Stimulated activated naive CD8-positive, alpha-beta T cell treated with anti-CD3 and anti-CD28 coated beads, Interleukin-15, Interleukin-2, amounts not matched to agents 100 U/mL and 50 U/mL, for 24 hours (primary cell): ENCODE measurements at places on chromosomes 11 and 22.

GRCh38 chr11:109819410-109819809 is 273.8 kb upstream of the ZC3H12C start:
- no peak for DNase-seq

DNA sequence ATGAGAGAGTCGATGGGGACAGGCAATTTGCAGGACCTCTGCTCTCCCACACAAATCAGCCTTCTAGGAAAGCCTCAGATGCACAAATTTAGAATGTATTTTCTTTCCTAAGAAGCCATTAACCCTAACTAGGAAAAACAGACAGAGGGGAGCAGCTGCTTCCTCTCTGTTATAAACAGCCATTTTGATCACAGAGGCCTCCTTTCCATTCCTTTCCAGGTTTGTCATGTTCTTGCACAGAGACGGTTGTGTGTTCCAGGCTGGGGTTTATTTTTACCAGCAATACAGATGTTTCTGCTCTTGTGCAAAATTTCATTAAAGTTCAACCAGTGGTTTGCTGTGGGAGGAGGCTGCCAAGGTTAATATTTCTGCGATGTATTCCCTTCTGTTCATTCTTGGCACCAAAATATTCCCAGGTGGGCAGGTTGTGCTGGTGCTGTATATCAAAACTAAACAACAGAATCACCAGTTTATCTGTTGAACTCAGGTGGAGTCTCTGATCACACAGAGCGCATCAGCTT is 90.2 kb downstream of the NAV2 start:
- no peak for DNase-seq

DNA sequence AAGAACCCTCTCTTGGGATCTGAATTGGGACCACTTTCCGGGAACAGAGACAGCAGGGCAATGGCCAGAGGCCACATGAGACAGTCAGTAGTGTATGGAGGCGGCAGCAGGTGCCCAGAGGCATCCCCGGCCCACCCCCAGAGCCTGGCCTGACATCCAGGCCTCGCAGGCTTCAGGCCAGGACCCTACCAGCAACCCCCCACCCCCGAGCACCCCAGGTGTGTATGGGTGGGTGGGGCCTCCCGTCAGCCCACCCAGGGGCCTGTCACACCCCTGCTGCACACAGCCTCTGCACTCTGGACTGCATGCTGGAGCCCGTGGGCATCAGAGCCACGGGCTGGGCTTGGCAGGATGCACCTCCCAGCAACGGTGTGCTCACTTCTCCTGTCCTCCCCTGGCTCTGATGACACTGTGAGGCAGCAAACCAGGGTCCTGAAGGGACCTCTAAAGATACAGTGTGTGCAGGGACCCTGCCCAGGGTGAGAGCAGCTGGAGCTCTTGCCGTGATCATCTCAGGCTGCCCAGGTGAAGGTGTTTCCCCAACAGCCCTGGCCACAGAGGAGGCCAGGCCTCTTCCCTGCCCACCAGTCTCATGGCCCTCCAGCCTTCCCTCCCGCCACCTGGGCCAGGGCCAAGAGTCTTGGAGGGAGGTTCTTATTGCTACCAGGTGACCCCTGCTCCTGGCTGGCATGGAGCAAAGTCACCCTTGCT is 88.8 kb upstream of the SEPTIN5 start:
- DNase-seq, result no peak

DNA sequence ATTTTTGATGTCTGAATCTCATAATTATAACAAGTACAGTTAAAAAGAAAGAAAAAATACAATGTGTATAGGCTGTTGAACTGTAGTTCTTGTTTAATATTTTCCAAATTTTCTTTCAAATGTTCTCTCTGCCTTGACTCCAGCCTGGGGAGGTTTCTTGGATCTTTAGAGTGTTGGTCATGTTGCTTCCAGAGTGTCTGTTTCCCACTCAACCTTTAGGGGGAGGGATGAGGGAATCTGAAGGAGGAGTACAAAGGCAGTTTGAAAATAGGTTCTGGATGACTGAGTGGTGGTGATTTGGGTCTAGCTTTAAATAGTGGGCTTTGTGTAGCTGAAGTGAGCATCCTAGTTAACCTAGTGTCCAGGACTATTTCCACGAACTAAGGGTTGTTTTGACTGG is 2.0 kb downstream of the CTNND1 start:
- no peak for DNase-seq

DNA sequence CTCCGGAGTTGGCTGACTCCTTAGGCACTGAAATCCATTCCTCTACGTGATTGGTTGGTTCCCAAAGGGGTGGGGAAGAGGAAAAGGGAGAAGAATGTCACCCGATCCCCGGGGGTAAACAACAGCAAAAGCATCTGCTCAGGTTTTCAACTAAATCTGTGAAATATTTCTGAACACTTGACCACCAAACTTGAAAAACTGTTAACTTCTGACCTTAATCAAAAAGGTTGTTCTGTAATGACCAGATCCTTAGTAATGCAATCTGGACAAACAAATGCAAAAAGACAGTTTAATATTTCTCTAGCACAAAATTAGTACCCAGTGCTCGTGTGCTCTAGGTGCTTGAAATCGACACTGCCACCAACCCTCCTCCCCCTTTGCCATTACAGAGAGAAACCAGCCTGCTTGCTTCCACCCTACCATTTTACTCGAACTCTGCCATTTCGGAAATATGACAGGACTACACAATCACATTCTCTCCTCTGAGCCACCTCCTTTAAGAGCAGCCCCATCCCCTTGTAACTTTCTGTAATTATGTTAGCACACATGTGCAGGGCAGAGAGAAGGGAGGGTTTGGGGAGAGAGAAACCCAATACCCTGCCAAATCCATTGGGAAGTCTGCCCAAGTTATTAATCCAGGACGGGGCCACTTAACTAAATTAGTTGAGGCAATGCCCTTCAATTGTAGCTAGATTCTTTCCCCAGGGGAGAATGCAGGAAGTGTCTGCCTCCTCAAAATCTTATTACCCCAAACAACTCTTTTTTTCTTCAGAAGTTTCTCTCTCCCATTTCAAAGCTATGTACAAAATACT is 113.8 kb downstream of the RBFOX2 start:
- DNase-seq, result no peak

- no peak for DNase-seq
These were observed 546.0 kb downstream of the BRD1 start for GRCh38 chr22:49281467-49282340.

GRCh38 chr11:112631333-112631732 is 329.9 kb upstream of the NCAM1 start:
- no peak for DNase-seq

GRCh38 chr11:115456019-115456418 is 48.2 kb downstream of the CADM1 start:
- no peak for DNase-seq

DNA sequence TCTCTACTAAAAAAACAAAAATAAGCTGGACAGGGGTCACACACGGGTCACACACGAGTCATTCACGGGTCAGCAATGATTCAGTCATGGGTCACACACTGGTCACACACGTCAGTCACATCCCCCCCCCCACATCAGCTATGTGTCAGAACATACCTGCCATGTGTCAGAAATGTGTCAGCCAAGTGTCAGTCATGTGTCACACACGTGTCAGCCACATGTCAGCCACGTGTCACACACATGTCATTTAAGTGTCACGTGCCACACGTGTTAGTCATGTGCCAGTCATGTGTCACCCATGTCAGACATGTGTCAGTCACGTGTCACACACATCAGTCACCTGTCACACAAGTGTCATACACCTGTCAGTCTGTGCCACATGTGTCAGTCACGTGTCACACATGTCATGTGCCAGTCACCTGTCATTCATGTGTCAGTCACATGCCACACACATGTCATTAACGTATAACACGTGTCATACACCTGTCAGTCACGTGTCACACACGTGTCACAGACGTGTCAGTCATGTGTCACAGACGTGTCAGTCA is 28.7 kb upstream of the MMP20 start:
- no peak for DNase-seq
